HFFc6 (cell line): ENCODE measurements at places on chromosomes 16 and 17.

DNA sequence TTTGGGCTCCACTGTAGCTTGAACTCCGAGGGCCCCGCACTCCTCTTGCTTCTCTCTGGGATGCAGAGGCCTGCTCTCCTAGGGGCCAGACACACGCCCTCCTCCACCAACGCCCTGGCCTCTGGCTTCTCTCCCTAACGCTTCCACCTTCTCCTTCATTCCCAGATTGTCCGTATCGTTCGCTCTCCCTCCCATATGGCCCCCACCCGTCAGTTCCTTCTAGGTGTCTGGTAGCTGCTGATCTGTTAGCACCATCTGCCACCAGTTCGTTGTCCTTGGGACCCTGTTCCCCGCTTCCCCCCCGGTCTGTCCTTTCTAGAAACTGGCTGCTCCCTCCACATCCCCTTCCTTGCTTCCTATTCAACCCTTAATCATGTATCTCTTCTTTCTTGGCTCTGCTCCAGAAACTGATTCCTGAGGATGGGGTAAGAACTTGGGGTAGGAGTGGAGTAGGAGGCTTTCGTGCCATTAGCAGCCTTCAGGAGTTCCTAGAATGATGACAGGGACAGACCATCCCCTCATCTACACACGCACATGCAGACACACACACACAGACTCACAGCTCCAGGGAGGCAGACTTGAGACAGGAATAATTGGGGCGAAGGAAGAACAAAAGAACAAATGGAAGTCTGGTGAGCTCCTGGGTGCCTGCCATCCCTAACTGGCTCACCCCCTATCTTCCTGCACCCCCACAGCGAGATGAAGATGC, 4.3 kb downstream of the ATP1B2 start:
- H3K27ac ChIP-seq: no peak overlapping the region
- peaks cover 45% of the 10 kb centered on the region for H3K27me3 ChIP-seq
- H3K4me3 ChIP-seq: no peak overlapping the region
- peaks cover 8% of the 10 kb centered on the region for H3K4me1 ChIP-seq

GRCh38 chr16:29756654-29757053, 10.9 kb upstream of the C16orf54 start:
- DNase-seq: no peak
- H3K36me3 ChIP-seq: no peaks in the 10 kb centered on the region
- H3K27ac ChIP-seq: no peak overlapping the region
- 0 out of 2 replicates have a peak, but pooled peaks cover 6% of the 10 kb centered on the region for H3K4me1 ChIP-seq

GRCh38 chr17:45096141-45096540, 35.0 kb downstream of the NMT1 start:
- H3K27me3 ChIP-seq: peaks cover under 1% of the 10 kb centered on the region; the same call in 1 of the 2 replicates
- no peak overlapping the region for H3K27ac ChIP-seq
- DNase-seq: peak; percentile 32
- H3K4me1 ChIP-seq: peaks cover 45% of the 10 kb centered on the region
- peaks cover 48% of the 10 kb centered on the region for H3K36me3 ChIP-seq

DNA sequence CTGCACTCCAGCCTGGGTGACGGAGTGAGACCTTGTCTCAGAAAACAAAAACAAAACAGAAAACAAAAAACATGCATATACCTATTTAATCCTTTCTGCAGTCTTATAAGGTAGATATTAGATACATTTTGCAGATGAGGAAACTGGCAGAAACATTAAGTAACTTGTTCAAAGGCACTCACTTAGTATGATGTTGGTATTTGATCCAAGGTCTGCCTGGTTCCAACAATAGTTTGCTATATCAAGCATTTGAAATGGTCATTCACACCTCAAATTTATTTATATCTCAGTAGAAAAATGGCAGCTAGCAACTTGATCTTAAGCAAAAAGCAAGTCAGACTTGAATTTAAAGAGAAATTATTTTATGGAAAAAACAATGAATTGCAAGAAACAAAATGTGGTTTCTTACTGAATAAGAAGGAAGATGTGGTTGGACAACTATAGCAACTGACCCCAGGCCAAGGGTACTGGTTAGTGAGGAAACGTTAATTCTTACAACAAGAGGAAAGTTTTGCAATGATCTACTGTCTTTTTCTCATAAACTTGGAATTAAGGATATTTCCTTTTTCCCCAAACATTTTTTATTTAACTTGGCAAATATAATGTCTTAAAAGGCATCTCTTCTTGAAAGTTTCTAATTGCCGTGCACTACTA, 19.7 kb downstream of the DHRS7B start:
- peaks cover 11% of the 10 kb centered on the region for H3K4me1 ChIP-seq
- no peak overlapping the region for H3K27ac ChIP-seq
- H3K4me3 ChIP-seq: no peak overlapping the region
- H3K27me3 ChIP-seq: no peaks in the 10 kb centered on the region
- peaks cover 18% of the 10 kb centered on the region for H3K36me3 ChIP-seq

GRCh38 chr17:56629531-56630075, 36.1 kb downstream of the NOG start:
- no peaks in the 10 kb centered on the region for H3K36me3 ChIP-seq
- peak overlapping the region; percentile 64 for H3K4me3 ChIP-seq
- peaks cover 9% of the 10 kb centered on the region for H3K27me3 ChIP-seq
- H3K27ac ChIP-seq: no peak overlapping the region

DNA sequence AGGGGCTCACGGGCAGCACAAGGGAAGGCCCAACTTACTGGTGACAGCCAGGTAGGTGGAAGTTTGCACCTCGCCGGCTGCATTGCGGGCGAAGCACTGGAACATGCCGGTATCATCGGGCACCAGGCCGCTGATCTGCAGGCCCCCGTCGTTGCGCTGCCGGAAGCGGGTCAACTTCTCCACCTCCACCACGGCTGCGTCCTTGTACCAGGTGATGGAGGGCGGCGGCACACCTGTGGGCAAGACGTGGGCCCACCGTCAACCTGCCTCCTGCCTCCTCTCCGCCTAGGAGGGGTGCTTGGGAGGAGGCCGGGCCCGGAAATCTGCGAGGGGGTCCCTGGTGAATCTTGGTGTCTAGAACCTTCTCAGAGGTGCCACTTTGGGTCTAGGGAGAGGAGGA, 123.6 kb upstream of the CDC42EP4 start:
- H3K4me3 ChIP-seq: no peak overlapping the region
- H3K36me3 ChIP-seq: no peaks in the 10 kb centered on the region
- peaks cover 8% of the 10 kb centered on the region; the same call in 1 of the 2 replicates for H3K4me1 ChIP-seq

DNA sequence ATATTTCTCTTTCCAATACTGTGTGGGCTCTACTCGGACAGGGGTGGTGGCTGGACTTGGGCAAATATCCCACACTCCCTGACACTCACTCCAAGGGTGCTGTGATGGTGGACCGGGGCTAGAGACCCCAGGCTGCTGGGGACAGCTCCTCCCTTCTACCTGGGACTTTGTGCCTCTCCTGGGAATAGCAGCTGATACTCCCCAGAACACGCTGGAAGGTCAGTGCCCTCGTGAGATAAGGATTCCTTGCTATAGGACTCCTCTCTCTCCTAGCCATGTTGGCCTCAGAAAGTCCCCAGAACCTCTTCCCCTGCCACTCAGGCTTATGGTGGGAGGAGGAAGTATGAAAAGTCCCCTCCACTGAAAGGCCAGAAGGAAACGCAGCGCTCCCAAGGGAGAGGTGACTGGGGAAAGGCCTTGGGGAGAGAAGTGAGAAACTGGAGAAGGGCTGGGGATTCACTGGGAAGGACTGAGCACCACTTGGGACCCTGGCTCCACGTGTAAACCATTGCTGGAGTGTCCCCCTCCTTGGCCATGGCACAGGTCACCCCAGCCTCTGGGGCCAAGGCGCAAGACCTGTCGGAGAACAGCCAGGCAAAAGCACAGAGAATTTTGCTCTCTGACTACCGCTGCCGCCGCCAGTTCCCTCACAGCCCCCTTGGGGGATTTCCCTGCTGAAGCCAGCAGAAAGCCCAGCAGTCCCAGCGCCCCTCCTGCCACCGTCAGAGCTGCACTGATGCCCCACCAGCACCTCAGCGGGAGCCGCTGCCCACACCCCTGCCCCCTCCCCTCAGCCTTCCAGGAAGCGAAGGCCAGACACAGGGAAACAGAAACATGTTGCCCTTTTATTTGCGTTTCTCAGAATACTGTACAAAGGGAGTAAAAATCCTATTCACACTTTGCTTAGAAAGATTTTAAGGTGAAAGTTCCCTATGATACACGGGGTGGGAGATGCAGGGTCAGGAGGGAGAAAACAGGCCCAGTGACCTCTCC, 2.1 kb upstream of the GSDMB start:
- H3K4me3 ChIP-seq: no peak overlapping the region
- DNase-seq: no peak
- no peak overlapping the region for H3K27ac ChIP-seq
- peaks cover 17% of the 10 kb centered on the region for H3K4me1 ChIP-seq
- H3K27me3 ChIP-seq: no peaks in the 10 kb centered on the region

DNA sequence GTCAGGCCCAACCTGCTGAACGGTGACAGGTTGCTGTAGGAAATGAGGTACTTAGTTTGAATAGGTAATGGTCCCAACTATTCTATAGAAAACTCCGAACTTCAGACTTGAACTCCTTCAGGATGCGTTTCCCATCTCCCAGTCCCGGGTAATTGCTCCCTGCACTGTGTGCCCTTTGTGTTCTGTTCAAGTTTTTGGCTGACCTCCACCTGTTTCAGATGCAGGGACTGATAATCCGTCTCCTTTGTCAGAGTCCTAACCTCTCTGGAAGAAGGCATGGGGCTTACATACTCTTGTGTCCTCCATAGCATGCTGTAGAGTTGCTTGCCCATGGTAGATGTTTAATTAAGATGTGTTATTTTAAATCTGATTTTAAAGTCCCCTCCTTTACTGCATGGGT, 350.5 kb downstream of the UTP18 start:
- no peak overlapping the region for H3K4me3 ChIP-seq
- no peak overlapping the region for H3K27ac ChIP-seq
- no peaks in the 10 kb centered on the region for H3K4me1 ChIP-seq
- H3K36me3 ChIP-seq: no peaks in the 10 kb centered on the region

- DNase-seq: no peak
- H3K4me3 ChIP-seq: no peak overlapping the region
- no peak overlapping the region for H3K27ac ChIP-seq
- peaks cover 21% of the 10 kb centered on the region for H3K4me1 ChIP-seq
- no peaks in the 10 kb centered on the region for H3K36me3 ChIP-seq
- peaks cover 19% of the 10 kb centered on the region for H3K27me3 ChIP-seq
Measured at GRCh38 chr17:39744075-39744835, 6.5 kb downstream of the GRB7 start.

DNA sequence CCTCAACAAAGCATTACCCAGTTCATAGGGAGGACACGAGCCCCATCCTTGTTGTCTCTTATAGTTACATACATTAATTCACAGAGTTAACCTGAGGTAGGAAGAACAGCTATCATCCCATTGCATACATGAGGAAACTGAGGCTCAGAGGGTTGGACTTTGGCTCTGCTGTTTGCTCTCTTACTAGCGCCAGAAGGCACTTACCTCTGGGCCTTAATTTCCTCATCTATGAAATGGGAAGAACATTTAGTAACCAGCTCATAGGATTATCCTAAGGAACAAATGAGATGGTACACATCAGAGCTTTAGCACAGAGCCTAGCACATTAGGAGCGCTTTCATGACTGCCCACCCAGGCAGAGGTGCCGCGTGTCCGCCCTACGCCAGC, 27.6 kb downstream of the NEUROD2 start:
- H3K27me3 ChIP-seq: peaks cover 23% of the 10 kb centered on the region
- H3K27ac ChIP-seq: no peak overlapping the region
- H3K36me3 ChIP-seq: no peaks in the 10 kb centered on the region
- DNase-seq: no peak
